ENCODE measurements at places on chromosomes 12 and 14.

- no peaks in the 10 kb centered on the region for H3K4me1 ChIP-seq
- DNase-seq: no peak
- no peaks in the 10 kb centered on the region for H3K36me3 ChIP-seq
- no peak overlapping the region for H3K27ac ChIP-seq
- H3K27me3 ChIP-seq: peaks cover 13% of the 10 kb centered on the region
Measured at GRCh38 chr12:31003861-31004640, 69.6 kb upstream of the DDX11 start.

DNA sequence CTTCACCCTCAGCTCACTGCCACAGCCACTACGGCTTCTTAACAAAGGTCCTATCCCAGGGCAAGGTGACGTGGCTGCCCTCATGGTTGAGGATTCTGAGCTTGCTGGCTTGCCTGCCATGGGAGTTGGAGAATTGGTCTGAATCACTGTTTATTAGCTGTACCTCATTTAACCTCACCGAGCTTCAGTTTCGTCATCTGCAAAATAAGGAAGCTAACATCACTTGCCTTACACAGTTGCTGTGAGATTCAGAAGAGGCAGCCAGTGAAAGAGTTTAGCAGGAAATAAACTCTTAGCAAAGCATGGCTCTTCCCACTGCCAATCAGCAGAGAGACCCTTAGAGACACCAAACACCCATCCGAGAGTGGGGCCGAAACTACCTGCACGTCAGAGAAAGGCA, 90.1 kb upstream of the KCNA1 start:
- DNase-seq: peak; percentile 52
- H3K36me3 ChIP-seq: no peaks in the 10 kb centered on the region
- peaks cover 78% of the 10 kb centered on the region for H3K4me1 ChIP-seq
- H3K27ac ChIP-seq: peak overlapping the region; percentile 91

DNA sequence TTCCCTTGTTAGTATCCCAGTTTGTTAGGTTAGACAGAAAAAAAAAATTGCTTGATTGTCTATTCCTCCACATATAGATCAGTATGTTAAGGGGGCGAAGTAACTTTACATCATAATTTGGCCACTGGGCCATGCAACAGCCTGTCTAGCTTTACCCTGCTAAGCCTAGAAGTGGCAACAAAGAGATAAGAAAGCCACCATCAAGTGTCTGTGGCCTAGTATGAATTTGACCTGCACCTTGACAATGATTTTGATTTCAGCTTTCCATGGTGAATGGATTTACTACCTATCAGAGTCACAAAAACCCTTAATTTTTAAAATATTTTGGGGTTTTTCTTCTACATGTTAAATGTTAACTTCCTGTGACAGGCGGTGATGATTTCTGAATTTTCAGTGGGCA, 63.9 kb downstream of the LIN52 start:
- H3K27me3 ChIP-seq: no peaks in the 10 kb centered on the region
- H3K36me3 ChIP-seq: peaks cover 15% of the 10 kb centered on the region
- H3K4me3 ChIP-seq: no peak overlapping the region

- peak; percentile 65 for DNase-seq
- H3K27ac ChIP-seq: no peak overlapping the region
Measured at GRCh38 chr12:48189331-48190125, 6.1 kb downstream of the CCDC184 start.

DNA sequence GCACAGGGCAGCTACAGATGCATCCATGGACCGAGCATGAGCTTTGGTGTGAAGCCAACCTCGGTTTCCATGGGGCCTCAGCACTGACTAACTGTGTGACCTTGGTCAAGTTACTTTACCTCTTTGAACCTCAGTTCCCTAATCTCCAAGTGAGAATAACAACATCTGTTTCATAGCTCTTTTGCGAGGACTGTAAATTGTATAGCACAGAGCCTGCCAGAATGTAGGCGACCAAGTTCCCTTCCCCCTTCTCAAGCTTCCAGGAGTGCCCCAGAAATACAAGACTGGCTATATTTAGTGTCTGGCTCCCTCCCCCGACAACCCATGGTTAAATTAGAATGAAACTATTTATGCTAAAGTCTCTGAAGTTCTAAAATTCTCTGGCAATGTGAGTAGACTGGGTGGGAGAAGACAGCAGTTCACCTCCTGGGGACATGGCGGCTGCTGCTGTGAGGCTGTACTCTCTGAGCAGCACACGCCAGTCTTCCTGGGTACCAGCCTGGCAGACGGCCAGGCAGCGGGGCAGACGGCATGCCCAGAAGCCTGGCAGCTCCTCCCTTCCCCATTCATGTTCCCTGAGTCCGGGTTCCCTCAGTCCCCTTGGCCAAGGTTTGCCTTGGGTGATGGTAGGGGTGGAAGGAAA, 22.0 kb upstream of the TMED10 start:
- DNase-seq: no peak
- no peak overlapping the region for H3K4me3 ChIP-seq
- H3K4me1 ChIP-seq: peaks cover 9% of the 10 kb centered on the region
- no peak overlapping the region for H3K27ac ChIP-seq

GRCh38 chr12:77324763-77325468, 259.5 kb upstream of the E2F7 start:
- no peaks in the 10 kb centered on the region for H3K36me3 ChIP-seq
- H3K4me3 ChIP-seq: peak overlapping the region; percentile 72
- DNase-seq: no peak
- peaks cover 64% of the 10 kb centered on the region for H3K27me3 ChIP-seq
- H3K4me1 ChIP-seq: peaks cover 15% of the 10 kb centered on the region
